ENCODE measurements at places on chromosomes 1 and 21.

GRCh38 chr21:24200052-24200451 lies 1407.2 kb downstream of the MRPL39 start:
- no peak for DNase-seq

GRCh38 chr1:170707959-170708655 lies 44.2 kb downstream of the PRRX1 start:
- DNase-seq, result peak; percentile 77

DNA sequence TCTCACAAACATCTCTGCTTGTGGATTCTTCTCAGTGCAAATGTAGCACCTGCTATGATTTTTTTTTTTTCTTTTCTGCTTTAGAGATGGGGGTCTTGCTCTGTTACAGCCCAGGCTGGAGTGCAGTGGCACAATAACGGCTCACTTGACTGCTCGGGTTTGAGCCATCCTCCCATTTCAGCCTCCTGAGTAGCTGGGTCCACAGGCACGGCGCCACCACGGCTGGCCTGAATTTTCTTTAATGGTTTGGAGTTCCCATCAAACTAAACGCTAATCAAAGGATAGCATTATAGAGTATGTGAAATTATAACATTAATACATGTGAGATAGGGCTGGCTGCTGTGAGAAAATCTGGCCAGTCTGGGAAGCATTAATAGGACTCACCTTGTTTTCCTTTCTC lies 7.2 kb upstream of the PTGER3 start:
- no peak for DNase-seq

GRCh38 chr1:92169214-92170005 lies 48.3 kb upstream of the C1orf146 start:
- no peak for DNase-seq

GRCh38 chr1:43706598-43707189 lies 642 bp upstream of the ST3GAL3 start:
- no peak for DNase-seq

DNA sequence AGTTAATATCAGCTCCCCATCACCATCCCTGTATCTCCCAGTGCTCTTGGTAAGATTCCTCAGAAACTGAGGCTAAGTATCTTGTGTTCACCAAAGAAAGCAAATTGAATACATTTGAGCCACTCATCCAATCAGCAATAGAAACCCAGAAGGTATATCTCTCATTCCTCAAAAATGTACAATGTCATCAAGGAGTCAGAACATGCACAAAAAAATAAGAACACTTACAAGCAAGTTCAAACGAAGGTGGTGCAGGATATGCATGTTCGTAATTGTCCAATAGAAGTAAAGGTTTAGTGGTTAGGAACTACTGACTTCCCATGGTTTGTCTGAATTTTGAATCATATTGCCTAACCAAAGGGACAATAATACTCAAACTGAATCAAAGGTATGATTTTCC lies 24.3 kb downstream of the RXRG start:
- DNase-seq, result no peak

DNA sequence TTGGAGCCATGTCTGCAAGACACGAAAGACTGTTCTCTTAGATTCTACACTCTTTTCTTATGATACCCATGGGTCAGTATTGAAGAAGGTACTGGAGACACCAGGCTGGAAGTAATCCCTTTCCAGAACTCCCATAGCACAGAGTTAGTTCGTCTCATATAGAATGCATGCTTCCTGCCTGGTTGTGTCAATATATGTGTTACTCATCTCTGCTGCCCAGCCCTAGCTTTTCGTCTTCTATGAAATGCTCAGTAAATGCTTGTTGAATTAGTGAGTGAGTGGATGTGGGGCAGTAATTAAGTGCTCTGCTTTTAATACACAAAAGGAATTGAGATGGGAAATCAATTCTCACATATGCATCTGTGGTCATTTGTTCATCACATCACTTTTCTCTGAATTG lies 32.1 kb downstream of the ADCY10 start:
- DNase-seq, result no peak

DNA sequence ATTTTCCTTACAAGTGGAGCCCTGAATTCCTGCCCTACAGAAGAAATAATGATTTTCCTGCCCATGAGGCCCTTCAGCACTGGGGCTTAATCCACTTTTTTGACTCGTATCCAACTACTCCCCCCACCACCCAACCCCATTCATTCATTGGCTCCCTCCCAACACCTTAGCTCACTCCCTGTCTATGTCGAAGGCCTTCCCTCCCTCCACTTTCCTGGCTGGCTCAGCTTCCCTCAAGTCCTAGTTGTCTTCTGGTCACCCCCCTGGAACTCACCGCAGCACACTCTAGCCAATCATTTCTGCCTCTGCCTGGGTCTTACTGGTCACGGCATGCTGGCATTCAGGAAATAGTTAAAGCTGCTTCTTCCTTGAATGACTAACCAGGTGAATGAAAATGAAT lies 118.9 kb downstream of the PGBD5 start:
- no peak for DNase-seq

- DNase-seq, result no peak
These were observed 293.5 kb downstream of the MRPL39 start for GRCh38 chr21:25313829-25314228.
